Stimulated activated CD8-positive, alpha-beta memory T cell treated with anti-CD3 and anti-CD28 coated beads, Interleukin-4, amount 100 ng/mL, for 1 hour (primary cell): ENCODE measurements at places on chromosomes 5 and 9.

DNA sequence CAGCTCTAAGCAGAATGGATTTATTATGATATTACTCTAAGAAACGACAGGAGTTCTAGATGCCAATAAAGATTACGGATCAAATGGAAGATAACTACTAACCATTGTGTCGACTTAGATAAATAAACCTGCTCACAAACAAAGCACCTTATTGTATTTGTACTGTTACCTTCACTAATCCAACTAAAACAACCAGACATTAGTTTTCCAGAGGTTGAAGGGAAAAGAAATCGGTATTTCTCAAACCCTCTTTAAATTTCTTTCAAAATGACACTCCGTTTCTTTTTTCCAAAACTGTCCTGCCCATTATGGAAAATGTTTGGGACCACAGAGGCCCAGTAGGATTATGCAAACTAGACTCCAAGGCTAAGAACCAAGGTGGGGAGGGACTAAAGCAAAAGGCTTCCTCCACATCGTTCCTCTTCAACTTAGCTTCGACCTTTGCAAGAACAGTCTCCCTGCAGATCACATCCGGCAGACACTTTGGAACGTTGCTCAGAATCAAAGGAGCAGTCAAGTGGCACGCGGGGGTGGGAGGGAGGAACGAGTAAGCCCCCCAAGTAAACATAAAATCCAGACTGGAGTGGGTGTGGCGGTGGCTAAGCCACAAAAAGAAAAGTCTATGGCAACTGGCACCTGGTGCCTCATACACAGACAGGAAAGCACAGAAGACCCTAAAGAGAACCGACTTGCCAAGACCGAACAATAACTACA is 2.7 kb downstream of the MLLT3 start:
- DNase-seq = no peak

DNA sequence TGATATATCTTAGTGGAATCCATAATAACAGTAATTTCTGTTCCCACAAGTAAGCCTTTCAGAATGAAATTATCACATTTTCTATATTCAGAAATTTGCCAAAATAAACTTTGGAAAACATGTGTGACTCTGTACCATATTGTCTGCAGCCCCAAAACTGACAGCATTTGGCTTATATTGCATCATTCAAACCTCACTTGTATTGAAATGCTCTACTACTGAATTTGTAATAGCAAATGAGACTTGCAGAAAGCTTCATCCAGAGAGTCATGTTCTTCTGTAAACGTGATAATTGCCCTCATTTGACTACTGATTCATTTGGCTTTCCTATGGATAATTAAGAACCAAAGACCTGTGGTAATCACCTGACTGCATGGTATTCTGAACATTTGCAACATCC is 1249.5 kb upstream of the CDH18 start:
- DNase-seq = no peak

- DNase-seq = no peak
Measured at GRCh38 chr9:127660886-127661741, 45.7 kb upstream of the CFAP157 start.

DNA sequence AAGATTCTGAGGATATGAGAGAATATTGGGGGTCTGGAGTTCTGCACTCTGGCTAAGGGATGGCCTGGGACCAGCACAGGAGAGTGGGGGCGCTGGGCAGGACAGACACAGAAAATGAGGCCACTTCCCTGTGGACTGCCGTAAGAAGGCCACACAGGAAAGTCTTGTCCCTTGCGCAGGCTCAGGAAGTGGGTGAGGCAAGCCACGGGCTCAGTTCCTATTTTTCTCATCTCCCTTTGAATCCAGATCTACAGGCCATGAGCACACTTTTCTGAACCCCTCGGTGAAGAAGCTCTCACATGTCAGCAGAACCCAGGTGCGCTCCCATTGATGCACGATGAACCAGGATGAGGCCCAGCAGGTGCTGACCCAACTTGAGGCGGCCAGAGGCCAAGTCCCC is 207.4 kb downstream of the AGTPBP1 start:
- no peak for DNase-seq

DNA sequence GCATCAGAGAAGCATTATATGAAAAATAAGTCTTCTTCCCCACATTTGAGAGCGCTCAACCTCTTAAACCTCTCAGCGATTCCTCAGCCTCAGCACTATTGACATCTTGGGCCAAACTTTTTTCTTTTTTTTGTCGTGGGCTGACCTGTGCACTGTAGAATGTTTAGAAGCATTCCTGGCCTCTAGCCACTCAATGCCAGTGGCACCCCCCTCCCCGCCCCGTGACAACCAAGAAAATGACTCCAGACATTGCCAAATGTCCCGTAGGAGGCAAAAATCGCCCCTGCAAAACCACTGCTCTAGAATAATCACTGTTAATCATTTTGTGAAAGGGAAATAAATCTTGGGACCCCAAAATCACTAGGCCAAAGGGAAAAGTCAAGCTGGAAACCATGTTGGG is 129.1 kb upstream of the BOD1 start:
- no peak for DNase-seq

DNA sequence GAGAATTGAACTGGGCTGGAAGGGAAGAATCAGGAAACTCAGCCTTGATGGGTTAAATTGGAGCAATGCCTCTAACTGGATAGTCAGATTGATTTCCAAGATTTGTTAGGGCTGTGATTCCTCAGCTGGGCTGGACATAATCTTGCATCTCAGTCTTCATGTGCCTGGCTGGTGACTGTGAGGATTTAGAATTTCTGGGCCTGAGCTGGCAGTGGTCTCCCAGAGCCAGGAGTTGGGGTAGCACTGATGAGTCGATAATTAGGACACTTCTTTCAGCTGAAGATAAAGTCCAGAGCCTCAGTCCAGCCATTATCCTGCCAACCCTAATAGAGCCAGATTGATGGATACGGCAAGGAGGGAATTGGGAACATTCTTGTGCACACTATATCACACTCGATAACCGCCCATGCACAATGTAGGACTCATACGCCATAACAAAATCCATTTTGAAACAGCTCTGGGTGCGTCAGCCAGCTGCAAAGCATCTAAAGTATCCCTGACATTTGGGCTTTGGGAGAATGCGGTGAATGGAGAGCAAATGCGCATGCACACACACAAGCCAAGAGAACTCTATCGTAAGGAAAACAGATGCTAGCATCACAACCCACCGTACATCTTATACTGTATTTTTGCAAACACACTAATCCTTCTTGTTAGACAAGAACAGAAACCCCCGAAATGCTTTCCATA is 405.1 kb upstream of the KLF4 start:
- DNase-seq = no peak

GRCh38 chr5:83222906-83223305 is 145.6 kb downstream of the XRCC4 start:
- DNase-seq = no peak

GRCh38 chr5:141951332-141951781 is 6.6 kb downstream of the PCDH12 start:
- DNase-seq = no peak

- no peak for DNase-seq
Measured at GRCh38 chr5:147371290-147371689, 136.5 kb downstream of the STK32A start.

DNA sequence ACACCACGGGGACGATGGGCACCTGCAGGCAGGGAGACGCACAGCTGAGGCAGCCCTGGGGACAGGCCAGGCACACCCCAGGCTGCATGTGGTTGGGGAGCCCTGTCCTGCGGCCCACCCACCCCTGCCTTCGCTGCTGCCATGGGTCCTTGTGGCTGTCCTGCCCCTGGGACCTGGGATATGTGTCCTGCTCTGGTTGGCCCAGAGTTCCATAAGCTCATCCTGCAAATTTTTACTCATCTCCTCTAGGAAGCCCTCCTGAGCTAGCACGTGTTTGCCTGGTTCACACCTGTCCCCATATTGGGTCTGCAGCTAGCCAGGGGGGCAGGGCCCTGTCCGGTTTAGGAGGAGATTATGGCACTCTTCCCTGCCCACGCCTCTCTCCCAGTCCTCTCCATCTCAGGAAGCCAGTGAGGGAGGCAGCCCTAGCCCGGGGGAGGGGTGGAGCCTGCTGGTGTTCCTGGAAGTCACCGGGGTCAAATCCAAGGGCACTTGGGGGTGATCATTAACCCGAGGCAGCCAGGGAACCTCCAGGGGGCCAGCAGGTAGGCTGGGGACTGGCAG is 12.2 kb downstream of the EGFL7 start:
- no peak for DNase-seq

- no peak for DNase-seq
Measured at GRCh38 chr5:130978475-130978874, 186.6 kb downstream of the HINT1 start.

- no peak for DNase-seq
Measured at GRCh38 chr5:154273028-154273617, 82.6 kb downstream of the GALNT10 start.

GRCh38 chr5:150068472-150068871 is 17.9 kb downstream of the CSF1R start:
- no peak for DNase-seq

- no peak for DNase-seq
Measured at GRCh38 chr9:7665874-7666273, 133.7 kb downstream of the DMAC1 start.

DNA sequence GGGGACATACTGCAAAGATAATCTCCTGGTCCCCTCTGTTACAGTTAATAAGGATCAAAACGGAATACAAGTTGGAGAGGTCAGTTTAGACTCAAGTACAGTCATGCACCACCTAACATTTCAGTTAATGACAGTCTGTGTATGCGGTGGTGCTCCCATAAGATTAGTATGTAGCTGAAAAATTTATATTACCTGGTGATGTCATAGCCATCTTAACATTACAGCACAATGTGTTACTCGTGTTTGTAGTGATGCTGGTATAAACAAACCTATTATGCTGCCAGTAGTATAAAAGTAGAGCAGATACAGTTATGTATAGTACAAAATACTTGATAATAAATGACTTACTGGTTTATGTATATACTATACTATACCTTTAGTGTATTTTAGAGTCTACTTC is 207.9 kb downstream of the GDNF start:
- DNase-seq = no peak

DNA sequence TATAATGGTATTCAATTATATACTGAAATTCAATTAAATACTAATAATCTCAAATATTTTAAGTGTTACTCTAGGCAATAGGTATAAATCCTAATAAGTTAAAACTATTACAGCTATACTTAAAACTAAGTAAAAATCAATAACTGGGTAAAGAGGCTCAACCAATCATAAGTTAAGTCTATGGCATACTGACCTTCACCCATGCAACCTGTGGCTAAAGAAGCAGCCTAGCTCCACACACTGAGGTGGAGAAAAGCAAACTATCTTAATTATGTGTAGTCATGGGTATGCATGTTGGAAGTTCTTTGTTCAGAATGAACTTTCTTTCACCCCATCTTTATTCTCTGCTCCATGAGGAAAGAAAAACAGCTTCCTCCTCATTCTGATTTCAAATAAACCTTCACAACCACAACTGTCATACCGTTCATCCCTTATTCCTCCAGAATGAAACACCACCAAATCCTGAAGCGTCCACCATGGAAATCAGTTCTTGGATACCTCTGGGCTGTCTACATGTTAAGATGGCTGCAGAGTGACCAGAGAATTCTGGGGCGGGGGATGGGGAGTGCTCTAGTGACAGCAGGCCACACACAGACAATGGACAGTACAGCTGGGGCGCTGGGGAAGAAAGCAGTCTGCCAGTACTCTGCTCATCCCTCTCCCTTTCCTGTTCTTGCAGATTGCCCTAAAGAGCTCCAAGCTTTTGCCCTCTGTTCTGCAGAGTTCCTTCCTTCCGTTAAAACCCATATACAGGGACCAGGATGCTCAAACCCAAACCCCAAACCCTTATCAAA is 62.3 kb downstream of the RIGI start:
- no peak for DNase-seq

- DNase-seq = peak; percentile 29
Measured at GRCh38 chr5:73519531-73520283, 21.5 kb downstream of the BTF3 start.

DNA sequence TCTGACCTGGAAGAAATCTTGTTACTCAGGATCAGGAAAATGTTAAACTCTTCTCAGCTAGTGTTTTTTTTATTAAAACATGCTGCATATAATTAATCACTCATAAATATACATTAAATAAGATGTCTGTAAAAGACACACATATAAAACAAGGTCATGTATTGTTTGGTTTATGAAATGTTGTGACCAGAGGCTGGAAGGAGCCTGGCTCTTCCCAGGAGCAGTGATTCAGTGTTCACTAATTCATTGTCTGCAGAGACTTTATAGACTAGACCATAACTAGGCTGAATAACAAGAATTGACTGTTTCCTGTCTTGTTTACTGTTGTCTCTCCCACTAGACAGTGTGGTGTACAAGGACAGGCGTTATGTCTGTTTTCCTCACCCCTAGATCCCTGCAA is 49.1 kb upstream of the ANKRD55 start:
- no peak for DNase-seq
